Stimulated activated CD4-positive, alpha-beta T cell treated with anti-CD3 and anti-CD28 coated beads, Interleukin-12 subunit alpha, Interleukin-12 subunit beta, amount 100 ng/mL, for 24 hours (primary cell): ENCODE measurements at places on chromosomes 5 and 9.

- no peak for DNase-seq
Measured at GRCh38 chr5:199197-199949, 8.1 kb downstream of the LRRC14B start.

DNA sequence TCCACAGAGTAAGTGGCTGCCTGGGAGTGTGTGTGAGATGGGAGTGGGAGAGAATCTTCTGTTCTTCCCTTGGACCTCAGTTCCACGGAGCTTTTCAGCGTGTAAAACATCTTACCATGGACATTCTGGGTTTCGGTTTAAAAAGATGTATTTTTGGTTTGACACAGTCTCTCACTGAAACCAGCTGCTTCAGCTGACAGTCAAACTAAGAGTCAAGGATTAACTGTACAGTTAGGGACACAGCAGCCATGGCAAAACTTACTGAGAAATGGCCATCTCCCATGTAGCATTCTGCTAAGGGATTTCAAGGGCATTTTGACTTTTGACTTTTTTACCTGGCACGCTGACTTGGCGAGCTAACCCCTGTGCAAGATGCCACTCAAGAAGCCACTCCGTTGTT lies 93.8 kb upstream of the IL12B start:
- no peak for DNase-seq

DNA sequence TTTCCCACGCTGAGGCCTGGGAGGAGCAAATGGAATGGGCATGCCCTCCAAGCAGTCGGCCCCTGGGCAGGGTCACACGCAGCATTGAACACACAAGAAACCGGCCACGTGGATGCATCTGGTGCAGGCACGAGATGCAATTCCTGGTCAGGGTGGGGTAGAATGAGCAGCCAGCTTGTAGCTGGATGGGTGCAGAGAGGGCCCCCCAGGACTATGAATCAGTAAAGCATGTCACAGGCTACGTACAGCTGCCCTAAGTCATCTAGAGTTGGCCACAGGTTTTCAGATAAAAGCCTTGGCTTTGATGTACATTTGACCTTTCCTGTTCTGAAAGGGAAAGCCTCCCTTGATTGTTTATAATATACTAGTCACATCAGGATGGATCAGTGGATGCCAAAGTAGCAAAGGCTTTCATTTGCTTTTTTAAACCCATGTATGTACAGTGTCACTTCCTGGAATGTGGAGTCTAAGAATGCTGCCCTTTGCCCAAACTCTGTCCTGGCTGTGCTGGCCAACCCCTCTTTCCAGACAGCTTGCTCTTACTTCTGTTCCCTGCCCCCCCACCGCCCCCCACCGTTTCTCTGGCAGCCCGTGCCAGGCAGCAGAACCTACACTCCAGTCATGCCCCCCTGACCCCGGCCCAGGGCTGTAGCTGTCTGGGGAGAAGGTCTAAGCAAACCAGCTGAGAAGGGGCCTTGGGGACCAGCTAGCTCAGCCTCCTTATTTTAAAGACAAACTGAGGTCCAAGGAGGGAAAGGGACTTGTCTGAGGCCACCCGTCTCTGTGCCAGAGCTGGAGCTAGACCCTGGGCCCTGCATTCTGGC lies 169.2 kb downstream of the HSPA4 start:
- no peak for DNase-seq

GRCh38 chr5:125357660-125358059 lies 611.2 kb upstream of the ZNF608 start:
- DNase-seq: no peak

GRCh38 chr9:7033076-7034045 lies 275.6 kb downstream of the KDM4C start:
- DNase-seq: no peak

- DNase-seq: no peak
Measured at GRCh38 chr5:125470280-125470902, 724.0 kb upstream of the ZNF608 start.
